ENCODE measurements at places on chromosomes 12 and 14.

GRCh38 chr12:79452906-79453305, 237.9 kb downstream of the PAWR start:
- no peak for DNase-seq

GRCh38 chr12:108613548-108613947, 15.7 kb upstream of the TMEM119 start:
- no peak for DNase-seq

GRCh38 chr14:65156568-65157366, 54.5 kb upstream of the MAX start:
- peak; percentile 45 for DNase-seq

DNA sequence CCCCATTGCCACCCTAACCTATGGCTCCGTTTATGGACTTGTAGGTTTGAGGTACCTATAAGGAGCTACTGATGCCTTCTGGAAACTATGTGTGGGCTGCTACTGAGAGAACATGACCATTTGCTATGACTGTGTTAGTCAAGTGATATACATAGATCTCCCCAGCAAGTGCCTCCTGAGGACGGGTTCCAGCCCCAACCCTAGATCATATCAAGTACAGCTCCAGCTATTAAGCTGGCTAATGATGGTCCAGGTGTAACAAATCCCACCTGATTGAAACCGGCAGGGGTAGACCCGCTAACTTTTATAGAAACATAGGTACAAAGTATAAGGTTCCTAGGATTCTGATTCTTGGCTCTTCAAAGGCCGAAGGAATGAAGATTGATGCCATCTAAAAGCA, 23.7 kb downstream of the NINJ2 start:
- DNase-seq = no peak

- DNase-seq = no peak
These were observed 32.9 kb downstream of the DMAC2L start for GRCh38 chr14:50344876-50345563.

GRCh38 chr14:88140874-88141273, 135.9 kb downstream of the GPR65 start:
- no peak for DNase-seq

GRCh38 chr14:24114532-24115421, at the start of the genes DCAF11 and NRL:
TSS of gene DCAF11 (plus strand) at chr14:24114777. CDS start at chr14:24115595, 818 bp downstream.
TSS of gene NRL (minus strand) at chr14:24114949. CDS start at chr14:24082848, 32,101 bp downstream.
- DNase-seq = peak; percentile 99

- DNase-seq = no peak
These were observed 5.5 kb downstream of the NOPCHAP1 start for GRCh38 chr12:104991565-104992128.

GRCh38 chr12:70885956-70886355, 34.6 kb downstream of the PTPRR start:
- no peak for DNase-seq

- DNase-seq = peak; percentile 57
These were observed 1.5 kb downstream of the RILPL1 start for GRCh38 chr12:123532019-123532418.

DNA sequence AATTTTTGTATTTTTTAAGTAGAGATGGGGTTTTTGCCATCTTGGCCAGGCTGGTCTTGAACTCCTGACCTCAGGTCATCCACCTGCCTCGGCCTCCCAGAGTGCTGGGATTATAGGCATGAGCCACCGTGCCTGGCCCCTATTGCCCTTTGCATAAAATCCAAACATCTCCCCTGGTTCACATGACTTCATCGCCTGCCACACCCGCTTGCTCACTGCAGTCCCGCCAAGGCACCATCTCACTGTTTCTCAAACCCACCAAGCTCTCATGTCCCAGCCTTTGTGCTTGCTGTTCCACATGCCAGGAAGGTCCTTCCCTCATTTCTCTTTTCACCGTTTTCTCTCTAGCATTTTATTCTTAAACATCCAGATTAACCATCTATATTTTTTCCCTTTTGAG, 9.7 kb downstream of the RHOF start:
- no peak for DNase-seq

GRCh38 chr14:104187931-104188726, 49.7 kb downstream of the KIF26A start:
- DNase-seq = no peak

- no peak for DNase-seq
These were observed 34.2 kb downstream of the KRT80 start for GRCh38 chr12:52157566-52158150.

GRCh38 chr12:113889891-113890581, 76.1 kb downstream of the RBM19 start:
- DNase-seq = no peak

DNA sequence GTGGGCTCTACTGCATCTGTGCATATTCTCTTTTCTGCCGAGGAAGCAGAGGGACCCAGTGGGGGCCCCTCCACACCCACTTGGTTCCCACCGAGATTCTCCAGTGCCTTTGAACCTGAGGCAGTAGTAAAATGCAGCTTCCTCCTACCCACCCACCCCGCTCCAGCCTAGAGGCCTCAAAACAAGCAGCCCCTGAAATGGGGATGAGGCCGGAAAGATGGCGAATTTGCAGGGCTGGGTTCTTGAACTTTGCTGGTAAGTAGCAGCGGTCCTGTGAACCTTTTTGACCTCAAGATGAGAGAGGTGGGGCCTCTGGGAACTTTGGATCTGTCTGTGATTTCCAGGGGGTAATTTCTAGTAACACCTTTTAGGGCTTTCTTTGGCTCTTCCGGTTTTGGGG, 15.4 kb downstream of the PLEKHG3 start:
- no peak for DNase-seq

DNA sequence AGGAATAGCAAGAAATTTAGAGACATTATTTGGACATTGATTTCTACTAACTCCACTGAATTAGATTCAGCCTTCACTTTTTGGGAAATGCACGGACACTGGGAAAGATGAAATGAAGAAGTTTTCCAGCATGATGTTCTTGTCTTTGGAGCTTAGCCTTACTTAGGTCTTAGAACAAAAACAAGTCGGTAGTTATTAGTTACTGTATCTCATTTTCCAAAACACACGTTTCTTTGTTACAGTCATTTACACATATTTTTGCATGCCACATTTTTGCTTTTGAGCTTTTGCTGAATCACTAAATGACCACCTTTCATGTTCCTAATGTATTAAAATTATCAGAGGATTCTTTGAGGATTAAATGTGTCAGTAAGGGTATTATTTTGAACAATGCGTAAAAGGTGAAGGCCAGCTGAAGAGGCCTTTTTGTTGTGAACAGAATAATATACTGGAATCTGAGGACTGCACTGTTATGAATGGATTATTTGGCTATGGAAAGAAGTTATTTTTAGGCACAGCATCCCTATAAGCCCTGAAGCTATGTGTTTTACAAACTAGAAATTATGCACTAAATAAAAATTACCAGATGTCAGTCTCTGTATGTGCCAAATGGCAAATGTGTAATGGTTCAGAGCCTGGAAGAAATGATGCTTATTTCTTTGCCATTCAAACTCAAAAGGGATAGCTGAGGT, 138.2 kb downstream of the SRGAP1 start:
- DNase-seq = no peak

GRCh38 chr12:63779498-63780481, at the start of gene RXYLT1:
TSS of gene RXYLT1 (plus strand) at chr12:63779909. CDS start at chr12:63779961, 52 bp downstream.
- peak; percentile 40 for DNase-seq

GRCh38 chr14:101588286-101588975, 27.1 kb downstream of the DIO3 start:
- no peak for DNase-seq

GRCh38 chr14:105466531-105467248, 7.9 kb upstream of the CRIP2 start:
- no peak for DNase-seq

DNA sequence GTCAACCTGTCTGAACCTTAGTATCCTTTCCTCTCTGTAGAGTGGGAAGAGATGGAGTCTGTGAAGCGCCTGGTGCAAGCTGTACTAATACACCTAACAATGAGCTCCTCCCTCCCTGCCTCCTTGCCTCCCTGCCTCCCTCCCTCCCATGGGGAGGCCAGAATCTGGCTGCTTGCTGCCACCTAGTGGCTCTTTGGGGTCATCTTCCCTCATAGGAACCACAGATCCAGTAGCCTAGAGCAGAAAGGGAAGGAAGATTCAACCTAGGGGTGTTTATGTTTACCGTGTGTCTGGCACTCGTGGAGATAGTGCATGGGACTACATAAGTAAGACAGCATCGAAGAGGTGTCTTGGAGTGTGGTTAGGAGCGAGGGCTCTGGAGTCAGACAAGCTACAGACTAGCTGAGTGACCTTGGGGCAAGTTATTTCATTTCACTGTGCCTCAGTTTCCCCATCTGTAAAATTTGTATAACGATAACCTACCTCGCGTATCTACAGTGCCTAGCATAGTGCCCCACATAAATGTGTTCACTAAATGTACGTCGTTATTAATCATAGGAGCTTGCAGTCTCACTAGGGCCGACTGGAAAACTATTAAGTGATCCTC, 35.5 kb upstream of the TSPAN9 start:
- peak; percentile 76 for DNase-seq

DNA sequence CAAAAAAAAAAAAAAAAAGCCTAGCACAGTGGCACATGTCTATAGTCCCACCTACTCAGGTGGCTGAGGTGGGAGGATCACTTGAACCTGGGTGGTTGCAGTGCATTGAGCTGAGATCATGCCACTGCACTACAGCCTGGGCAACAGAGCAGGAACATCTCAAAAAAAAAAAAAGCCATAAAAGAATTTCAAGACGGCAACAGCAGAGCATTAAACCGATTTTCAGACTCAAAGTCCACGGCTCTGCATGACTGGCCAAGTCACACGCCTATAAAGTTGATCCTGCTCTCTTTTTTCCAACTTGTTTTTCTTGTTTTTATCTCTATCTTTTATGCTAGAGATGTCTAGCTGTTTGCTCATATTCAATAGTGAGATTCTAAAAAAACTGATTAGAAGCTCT, 45.3 kb downstream of the FBXO34 start:
- DNase-seq = no peak

DNA sequence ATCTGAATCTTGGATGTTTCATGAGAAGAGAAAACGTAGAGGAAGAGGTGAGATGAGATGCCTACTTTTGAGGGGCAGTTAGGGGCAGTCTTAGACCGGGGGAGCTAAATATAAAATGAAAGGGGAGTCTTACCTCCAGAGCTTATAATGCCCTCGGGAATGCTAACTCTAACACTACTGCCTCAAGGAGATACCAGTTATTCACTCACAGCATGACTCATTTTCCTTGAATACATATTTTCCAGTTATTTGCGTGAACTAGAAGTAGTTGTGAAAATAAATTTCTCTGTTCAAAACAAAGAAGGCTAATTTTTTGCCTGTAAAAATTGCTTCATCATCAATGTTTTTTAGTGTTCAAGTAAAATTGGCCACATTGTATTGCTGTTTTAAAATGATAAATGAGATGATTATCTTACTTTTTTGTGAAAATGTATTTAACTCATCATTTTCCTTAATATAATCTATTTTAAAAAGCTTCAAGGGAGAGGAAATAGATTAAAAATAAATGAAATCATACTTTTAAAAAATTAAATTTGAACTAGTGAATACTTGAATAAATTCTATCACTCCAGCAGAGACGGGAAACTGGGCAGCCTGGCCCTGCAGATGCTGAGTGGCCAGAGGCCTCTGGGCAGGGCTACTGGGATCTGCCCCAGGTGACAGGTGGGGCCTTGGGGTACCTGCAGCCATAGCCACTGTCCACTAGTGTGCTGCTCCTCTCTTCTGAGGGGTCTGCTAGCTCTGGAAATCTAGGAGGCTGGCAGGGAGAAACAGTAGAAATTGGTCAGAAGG, 339.3 kb downstream of the EGLN3 start:
- DNase-seq = no peak

DNA sequence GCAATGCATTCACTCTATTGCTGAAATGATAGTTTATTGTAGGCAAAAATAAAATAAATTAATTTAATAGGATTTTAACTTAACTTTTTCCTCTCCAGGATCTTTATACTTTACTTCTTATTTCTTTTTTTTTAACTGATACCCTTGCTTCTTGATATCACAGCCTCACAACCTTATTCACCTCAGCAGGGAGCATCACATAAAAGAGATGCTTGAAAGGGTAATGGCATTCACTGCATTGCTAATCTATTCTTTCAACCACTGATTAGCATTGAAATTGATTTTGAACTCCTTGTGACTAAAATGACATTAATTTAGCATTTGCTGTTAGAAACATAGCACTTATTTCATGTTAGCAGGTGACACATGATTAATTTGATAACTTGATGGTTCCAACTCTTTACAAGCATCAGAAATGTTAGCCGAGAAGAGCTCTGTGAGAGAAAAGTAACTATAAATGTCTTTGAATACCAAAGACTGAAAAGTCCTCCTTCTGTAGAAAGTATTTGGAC, 689.5 kb upstream of the MGAT4C start:
- no peak for DNase-seq

- DNase-seq = no peak
These were observed 38.2 kb upstream of the MAP3K9 start for GRCh38 chr14:70847406-70848090.

- no peak for DNase-seq
These were observed 91.8 kb downstream of the ITPK1 start for GRCh38 chr14:93023802-93024434.

GRCh38 chr14:76829650-76830421, 3.6 kb downstream of the LRRC74A start:
- no peak for DNase-seq

DNA sequence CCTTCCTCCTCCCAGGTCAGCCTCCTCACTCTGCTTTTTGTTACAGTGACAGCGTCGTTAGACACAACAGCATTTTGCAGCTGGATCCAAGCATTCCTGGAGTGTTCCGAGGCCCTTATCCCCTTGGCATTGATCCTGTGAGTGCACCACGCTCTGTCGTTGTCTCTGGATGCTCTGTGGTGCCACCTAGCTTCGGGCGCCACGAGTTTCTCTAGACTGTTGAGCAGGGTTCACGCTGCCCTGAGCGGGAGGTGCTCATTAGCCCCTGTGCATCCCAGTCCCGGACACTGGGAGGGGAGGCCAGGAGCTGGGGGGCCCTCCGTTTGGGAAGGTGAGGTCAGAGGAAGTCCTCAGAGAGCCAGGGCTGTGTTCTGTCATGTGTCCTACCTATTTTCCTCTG, 17.3 kb upstream of the DNAH10 start:
- peak; percentile 50 for DNase-seq

DNA sequence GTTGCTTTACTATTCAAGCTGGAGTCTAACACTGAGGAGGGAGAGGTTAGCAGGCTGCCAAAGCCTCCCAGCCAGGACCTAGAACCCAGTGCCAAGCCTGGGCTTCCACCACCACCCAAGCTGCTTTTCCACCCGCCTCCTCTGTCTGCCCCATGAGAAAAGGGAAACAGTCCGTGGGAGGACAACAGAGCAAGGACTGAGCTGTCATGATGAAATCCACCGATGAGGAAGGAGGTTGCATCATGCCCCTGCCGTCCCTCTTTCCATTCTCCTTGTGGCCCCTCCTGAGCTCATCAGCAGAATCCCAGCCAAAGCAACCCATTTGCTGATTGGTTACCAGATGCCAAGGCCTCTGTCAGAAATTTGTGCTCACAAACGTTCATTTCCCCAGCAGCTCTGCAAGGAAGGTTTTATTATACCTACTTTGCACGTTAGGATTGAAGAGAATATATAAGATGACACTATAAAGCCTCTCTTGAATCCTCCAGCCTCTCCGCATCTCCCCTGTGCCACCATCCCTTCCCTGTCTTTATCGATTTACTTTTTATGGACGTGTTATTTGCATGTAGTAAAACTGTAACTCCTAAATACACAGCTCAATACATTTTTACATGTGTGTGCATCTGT, 6.3 kb upstream of the SERPINA1 start:
- DNase-seq = peak; percentile 95

GRCh38 chr12:2268471-2269286, 215.9 kb downstream of the CACNA1C start:
- DNase-seq = no peak

Data from HL-60 (cell line).